ENCODE measurements at places on chromosomes 4 and X.

- no peak for DNase-seq
These were observed 639.2 kb downstream of the TLL1 start for GRCh38 chr4:166512267-166512666.

DNA sequence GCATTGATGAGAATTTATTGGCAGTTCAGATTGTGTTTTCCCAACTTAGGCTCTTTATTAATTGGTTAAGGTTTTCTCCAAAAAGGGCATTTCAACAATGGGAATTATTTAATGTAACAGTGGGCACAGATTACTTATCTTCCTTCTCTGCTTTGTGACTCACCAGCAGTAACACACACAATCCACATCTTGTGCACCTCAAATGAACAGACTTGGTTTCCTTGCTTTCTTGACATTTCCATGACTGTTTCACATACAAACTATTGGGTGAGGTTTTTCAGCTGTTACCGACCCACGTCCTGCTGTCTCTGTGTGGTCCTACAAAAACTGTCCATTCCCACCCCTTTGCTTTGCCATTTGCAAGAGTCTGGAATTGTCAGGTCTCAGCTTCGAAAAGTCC is 38.1 kb downstream of the CCNI start:
- no peak for DNase-seq

DNA sequence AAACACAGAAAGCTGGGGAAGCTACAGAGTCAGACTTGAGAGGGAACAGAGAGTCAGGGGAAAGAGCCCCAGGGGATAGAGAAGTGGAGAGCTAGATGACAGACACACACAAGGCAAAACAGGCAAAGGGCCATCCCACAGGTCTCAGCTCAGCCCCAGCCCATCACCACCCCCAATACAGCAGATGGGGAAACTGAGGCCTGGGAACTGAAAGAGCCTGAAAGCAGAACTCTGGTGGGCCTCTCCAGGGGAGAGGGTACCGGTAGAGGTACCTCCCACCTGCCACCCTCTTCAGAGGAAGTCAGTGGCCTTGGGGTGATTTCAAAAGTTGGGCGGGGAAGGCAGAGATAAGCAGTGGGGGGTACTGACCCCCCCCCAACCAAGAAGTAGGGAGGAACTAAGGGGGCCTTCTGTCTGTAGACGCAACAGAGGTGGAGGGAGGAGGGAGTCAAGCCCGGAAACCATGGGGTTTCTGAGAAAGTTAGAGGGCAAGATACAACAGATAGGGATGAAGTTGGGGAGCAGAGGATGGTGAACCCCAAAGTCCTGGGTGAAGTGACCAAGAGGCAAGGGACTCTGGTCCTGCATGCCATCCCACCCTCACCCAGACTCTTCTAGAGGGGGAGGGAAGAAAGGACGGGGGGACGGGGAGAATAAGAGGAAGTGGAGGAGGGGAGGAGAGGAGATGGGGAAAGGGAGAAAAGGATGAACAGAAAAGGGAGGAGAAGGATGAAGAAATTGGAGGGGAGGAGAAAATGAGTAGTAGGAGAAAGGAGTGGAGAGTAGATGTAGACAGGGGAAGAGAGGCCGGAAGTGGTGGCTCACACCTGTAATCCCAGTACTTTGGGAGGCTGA is 3.2 kb downstream of the GATA1 start:
- no peak for DNase-seq

GRCh38 chrX:109886122-109886761 is 116.7 kb upstream of the TMEM164 start:
- DNase-seq = peak; percentile 72

GRCh38 chr4:44661940-44662622 is 10.7 kb upstream of the YIPF7 start:
- DNase-seq = no peak

- no peak for DNase-seq
These were observed 67.5 kb upstream of the MND1 start for GRCh38 chr4:153276971-153277370.

DNA sequence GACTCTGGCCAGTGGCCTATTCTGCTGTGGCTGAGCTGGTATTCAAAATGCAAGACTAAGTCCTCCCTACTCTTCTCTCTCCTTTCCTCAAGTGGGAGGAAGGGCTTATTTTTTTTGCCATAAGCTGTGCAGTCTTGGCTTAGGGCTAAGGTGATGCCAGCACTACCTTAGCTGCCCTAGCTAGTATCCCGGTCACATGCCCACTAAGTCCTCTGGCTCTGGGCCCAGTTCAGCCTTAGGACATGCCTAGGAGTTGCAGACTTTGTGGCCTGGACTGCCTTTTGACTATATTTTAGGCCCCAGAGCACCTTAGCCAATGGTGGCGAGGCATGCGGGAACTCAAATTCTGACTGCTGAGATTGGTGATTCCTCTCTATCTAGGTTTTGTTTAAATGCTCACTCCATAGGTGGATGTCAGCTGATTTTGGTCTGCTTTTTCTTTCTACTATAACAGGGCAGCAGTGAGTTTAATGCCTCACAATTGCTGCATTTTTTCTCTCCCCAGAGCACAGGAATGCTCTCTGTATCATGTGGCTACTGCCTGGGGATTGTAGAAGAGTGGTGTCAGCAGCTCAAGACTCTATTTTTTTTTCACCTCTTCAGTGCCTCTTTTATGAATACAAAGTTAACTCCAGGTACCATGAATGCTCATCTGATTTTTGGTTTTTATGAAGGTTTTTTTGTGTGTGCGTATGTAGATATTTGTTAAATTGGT is 472.9 kb upstream of the GRID2 start:
- DNase-seq = peak; percentile 54

DNA sequence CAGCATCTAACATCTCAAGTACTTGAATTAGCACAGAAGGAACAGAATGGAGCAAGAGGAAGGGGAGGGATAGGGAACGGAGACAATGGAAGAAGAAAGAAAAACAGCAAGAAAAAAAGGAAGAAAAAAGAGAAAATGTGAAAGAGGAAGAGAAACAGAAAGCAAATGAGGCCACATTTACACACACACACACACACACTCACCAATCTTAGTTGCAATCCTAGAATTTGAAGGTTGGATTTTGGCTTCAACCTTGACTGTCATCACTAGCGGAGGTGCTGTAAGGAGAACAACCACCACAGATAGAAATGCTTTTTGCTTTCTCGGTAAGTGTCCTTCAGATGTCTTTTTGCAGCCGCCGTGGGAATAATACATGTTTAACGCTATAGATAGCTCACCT is 327.1 kb upstream of the NWD2 start:
- no peak for DNase-seq

GRCh38 chr4:100189820-100190642 is at the start of gene DDIT4L:
TSS of gene DDIT4L (minus strand) at chr4:100190468. CDS start at chr4:100189983, 485 bp downstream.
- DNase-seq = peak; percentile 33

GRCh38 chrX:44742480-44743155 is 101.2 kb upstream of the DUSP21 start:
- DNase-seq = no peak

DNA sequence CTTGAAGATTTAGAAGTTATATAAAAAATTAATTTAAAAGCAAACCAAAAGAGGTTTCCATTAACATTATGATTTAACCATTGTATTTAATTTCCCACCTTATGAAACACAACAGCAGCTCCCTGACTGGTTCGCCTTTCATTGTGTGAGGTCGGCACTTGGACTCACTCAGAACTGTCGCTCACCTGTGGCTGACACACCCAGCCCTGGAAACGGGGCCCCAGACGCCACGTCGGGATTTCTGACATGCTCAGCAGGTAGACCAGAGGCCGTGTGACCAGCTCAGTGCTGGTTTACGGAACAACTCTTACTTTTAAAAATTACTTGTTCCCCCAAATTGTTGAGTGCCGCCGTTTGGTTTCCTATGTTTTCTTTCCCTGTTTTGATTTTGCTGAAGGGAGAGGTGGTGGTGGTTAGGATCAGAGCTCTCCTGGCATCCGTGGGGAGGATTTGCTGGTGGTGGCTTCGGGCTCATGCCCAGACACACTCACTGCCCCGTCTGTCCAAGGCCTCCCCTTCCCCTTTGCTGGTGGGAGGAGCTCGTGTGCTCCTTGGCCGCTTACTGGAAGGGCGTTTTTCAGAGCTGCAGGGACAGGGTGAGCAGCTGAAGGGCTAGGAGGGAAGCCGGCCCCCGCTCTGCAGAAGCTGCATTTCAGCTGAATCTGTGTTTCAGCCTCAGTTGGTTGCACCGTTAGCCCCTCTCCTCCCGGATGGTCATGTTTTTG is 59.2 kb downstream of the CPLX1 start:
- DNase-seq = no peak

DNA sequence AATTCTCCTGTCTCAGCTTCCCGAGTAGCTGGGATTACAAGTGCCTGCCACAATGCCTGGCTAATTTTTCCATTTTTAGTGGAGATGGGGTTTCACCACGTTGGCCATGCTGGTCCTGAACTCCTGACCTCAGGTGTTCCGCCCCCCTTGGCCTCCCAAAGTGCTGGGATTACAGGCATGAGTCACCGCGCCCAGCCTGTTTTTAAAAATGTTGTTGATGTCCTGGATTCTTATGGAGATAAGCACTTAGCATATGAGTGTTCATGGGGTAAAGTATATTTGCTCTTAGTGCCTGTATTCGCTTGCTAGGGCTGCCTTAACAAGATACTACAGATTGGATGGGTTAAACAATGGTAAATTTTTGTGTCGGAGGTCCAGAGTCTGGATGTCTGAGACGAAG is 91.7 kb downstream of the CEP44 start:
- no peak for DNase-seq

DNA sequence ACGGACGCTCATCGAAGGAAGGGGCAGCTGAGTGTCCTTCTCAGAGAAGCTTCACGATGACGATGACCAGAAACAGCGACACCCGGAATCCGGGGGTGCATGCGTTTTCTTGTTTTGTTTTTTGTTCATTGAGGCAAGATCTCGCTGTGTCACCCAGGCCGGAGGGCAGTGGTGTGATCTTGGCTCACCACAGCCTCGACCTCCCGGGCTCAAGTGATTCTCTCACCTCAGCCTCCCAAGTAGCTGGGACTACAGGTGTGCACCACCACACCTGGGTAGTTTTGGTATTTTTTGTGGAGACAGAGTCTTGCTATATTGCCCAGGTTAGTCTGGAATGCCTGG is 19.8 kb downstream of the DGKQ start:
- no peak for DNase-seq

- DNase-seq = no peak
These were observed 101.1 kb downstream of the VCX3B start for GRCh38 chrX:8565729-8566128.

DNA sequence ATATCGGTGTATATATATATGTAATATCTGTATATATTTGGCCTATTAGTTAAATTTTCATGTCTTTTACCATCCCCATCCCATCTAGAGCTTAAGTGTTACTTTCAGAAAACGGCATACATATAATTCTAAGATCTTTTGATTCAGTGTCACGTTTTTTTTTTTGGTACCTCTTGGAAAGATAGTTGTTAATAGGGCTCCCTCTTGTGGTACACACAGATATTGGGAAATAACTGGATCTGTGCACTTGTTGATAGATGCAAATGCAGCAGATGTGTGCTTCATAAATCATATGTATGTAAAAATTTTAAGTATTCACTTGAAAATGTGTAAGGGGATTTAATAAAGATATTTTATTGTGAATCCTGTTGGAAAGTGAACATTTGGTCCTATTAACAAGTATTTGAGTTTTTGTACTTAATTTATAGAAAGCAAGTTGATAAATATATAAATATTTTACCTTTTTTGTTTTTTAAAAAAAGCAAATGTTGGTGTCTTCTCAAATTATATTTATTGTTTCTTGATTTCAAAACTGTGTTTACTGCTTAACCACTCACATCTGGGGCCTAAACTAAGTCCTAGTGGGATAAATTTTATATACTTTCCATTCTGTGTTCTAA is 74.7 kb downstream of the PAQR3 start:
- peak; percentile 93 for DNase-seq

- DNase-seq = no peak
These were observed 84.7 kb upstream of the RAPGEF2 start for GRCh38 chr4:159018062-159018629.

DNA sequence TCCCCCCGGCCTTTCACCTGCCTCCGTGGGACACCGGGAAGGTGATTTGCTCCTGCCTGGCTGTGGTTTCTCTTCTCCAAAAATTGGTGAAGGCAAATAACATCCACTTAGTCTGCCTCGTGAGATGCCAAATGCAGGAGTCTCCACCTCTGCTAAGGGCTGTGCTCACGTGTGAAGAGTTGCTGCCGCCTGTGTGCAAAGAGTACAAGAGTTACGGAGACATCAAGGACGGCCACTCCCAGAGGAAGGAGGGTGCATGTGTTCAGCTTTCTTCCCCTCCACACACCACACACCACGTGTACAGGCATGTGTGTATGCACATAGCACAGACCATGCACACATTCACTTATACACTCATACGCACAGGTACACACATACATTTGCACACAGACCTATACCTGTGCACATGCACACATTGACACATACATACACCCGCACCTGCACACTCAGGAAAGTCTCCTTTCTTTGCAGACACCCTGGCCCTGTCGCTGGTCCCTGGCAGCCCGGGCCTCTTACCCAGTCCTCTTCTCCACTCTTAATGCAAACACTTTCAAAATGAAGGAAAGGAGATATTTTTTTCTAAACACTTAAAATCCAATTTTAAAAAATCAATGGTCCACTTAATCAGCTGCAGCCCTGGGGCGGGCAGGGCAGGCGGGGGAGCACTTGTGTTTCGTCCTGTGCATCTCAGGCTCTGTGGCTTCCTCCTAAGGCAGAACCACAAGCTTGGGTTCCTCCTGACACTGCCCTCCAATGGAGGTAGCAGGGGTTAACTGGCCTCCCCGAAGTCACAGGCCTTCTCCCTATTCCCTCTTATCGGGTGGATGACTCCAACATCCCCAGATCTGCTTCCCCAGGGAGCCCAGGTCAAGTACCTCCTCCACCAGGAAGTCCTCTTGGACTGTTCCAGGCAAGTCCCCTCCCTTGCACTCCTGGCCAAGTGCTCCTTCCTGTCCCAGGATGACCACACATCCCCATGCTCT is 103.0 kb downstream of the CPZ start:
- no peak for DNase-seq

GRCh38 chr4:147530134-147530533 is 49.2 kb downstream of the EDNRA start:
- DNase-seq = no peak

GRCh38 chrX:20906571-20906970 is 467.6 kb upstream of the CNKSR2 start:
- no peak for DNase-seq

DNA sequence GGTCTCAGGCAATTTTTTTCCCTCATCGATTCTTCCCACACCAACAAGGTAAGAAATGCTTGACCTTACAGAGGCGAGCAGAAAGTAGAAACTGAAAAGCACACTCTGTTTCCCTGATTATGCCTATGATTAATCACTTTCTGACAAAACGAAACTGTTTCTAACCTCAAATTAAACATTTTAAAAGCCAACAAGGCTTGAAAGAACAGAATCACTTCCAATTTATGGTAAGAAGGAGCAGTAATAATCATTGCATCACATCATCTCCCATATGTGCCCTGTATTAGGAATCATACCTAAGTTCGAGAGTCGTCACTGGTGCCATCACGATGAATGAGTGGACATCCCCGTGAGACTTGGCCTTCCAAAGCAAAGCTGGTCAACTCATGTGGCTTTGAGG is 12.5 kb upstream of the CXCL13 start:
- no peak for DNase-seq

DNA sequence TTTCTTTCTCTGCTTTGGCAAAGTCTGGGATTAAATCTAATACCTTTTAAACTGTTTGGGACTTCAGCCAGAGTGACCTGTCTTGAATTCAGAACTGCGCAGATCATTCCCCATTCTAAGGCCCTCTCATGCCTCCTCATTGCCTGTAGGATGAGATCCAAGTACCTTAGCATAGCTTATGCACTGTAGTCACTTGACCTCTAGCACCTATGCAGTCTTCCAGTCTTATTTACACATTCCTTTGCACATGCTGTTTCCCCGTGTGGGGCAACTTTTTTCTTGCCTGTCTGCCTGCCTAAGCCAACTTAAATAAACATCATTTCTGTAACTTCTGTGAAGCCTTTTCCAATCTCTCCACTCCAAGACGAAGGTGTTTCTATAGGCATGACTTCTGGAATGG is 68.4 kb downstream of the AR start:
- peak; percentile 67 for DNase-seq
